Stimulated activated CD8-positive, alpha-beta memory T cell treated with anti-CD3 and anti-CD28 coated beads, Interleukin-4, amount 100 ng/mL, for 1 hour (primary cell): ENCODE measurements at places on chromosomes 4 and X.

DNA sequence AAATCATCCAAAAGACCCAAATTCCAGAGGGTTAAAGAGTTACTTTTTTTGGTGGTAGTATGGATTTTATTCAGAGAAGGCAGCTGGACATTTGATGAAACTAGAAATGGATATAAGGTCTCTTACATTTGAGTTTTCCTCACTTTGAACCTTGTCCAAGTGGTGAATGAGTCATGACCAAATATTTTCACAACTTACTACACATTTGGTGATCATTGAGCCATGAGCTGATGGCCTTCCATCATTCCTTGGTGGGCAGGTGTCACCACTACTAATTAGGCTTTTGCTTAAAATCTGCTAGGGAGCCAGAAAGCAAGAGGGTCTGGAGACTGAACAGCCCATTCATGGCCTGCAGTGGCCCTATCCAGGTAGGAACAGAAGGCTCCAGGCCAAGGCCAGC lies 620.2 kb upstream of the INTU start:
- no peak for DNase-seq

- DNase-seq = no peak
These were observed 268.4 kb downstream of the DCTD start for GRCh38 chr4:182648766-182649165.

- no peak for DNase-seq
These were observed 1.2 kb downstream of the CD38 start for GRCh38 chr4:15779306-15779705.

- DNase-seq = no peak
These were observed 36.0 kb downstream of the PLAC1 start for GRCh38 chrX:134622056-134622812.

DNA sequence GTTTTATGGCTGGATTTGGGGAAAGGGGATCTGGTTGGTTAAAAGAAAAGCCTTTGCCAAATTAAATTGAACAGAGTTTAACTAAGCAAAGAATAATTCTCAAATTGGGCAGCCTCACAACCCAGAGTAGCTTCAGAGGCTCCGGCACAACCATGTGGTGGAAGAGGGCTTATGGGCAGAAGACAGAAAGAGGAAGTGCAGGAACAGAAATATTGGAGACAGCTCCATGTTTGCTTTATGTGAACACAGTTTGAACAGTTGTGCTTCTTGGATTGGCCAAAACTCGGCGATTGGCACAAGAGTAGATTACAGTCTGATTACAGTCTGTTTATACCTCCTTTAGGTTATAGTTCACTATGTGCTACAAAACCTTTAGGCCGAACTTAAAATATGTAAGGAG lies 562.7 kb downstream of the TRIML1 start:
- DNase-seq = no peak
